Sigmoid colon (tissue), 7 donors: ENCODE measurements at places on chromosomes 1 and 21. TPM values are rescaled to one million over a fixed set of nuclear protein-coding genes. Genes with fewer than 3 reads are reported as not detected.

The TMEM50B gene
- total RNA-seq, result 106 TPM

The PDE4B gene
- 5.5 TPM for total RNA-seq

The SPRR2A gene
- not detected for total RNA-seq

The MAP1LC3C gene
- total RNA-seq, result 8.1 TPM

The MPL gene
- not detected for total RNA-seq

The LORICRIN gene
- not detected for total RNA-seq

The KLHDC9 gene
- total RNA-seq, result 11.8 TPM

The RABIF gene
- total RNA-seq, result 3.6 TPM

The PTPN14 gene
- 35.0 TPM for total RNA-seq

The S100A2 gene
- total RNA-seq, result not detected

The OR2T11 gene
- total RNA-seq, result not detected

The UBL4B gene
- total RNA-seq, result not detected

The FAM72D gene
- total RNA-seq, result not detected

The NBPF9 gene
- total RNA-seq, result 23.5 TPM

The SPRR2E gene
- not detected for total RNA-seq

The ZNF124 gene
- total RNA-seq, result 57.7 TPM

The CCDC181 gene
- 1.2 TPM for total RNA-seq

The EDARADD gene
- not detected for total RNA-seq

The LCE3D gene
- total RNA-seq, result not detected

The CD101 gene
- 0.66 TPM for total RNA-seq
